CD8-positive, alpha-beta memory T cell (primary cell): ENCODE measurements at places on chromosomes 4 and X. TPM values are rescaled to one million over a fixed set of nuclear protein-coding genes. Genes with fewer than 3 reads are reported as not detected.
A peak's percentile ranks its signal among the peaks of the same experiment; 100 is the strongest.

DNA sequence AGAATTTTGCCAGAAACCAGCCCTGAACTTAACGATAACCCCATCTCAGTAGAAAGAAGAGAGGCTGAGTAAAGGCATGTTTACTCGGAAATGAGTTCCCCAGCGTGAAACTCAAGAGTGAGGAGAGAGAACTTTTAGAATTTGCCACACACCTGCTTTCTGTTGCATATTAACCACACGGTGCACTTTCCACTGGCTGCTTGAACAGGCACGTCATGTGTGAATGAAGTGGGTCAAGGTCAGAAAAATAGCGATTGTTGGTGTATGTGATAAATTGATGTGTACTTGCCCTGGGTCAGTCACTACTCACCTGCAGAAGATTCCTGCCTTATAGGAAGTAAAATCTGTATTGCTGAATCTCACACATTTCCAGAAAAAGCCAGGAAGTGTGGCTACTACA is 395.7 kb downstream of the TRIML1 start:
- H3K36me3 ChIP-seq: no peaks in the 10 kb centered on the region
- H3K4me1 ChIP-seq: no peaks in the 10 kb centered on the region
- H3K27ac ChIP-seq: no peak overlapping the region

Gene MAGEC1
- polyA plus RNA-seq: not detected

- no peak for DNase-seq
- H3K27me3 ChIP-seq: no peaks in the 10 kb centered on the region
- no peaks in the 10 kb centered on the region for H3K36me3 ChIP-seq
- H3K4me3 ChIP-seq: peak overlapping the region; percentile 5
- H3K27ac ChIP-seq: peak overlapping the region; percentile 57
These were observed 6.7 kb downstream of the DOCK11 start for GRCh38 chrX:118502161-118502789.

DNA sequence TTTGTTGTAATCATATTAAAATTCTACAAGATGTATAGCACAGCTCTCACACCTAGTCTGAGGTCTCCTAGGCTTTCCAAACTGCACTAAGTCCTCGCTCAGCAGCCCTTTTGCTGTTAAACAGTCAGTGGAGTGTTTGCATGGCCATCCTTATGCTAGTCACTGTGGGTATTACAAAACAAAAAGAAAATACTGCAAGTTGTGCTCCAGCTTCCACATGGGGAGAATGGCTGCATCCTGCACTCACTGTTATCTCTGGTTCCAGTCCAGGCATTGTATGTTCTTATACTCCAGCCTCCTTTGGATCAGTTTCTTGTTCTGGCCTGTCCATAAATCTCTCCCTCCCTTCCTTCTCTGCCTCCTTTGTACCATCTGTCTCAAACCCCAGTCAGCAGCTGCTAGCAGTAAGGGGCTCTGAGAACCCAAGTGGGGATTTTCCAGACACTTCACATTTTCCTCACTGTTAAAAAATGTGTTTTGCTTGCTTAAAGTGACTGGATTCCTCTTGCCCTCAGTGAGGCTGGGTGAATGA is 38.5 kb upstream of the BMP15 start:
- no peaks in the 10 kb centered on the region for H3K27me3 ChIP-seq
- H3K36me3 ChIP-seq: no peaks in the 10 kb centered on the region
- no peak overlapping the region for H3K4me3 ChIP-seq
- no peaks in the 10 kb centered on the region for H3K4me1 ChIP-seq
- no peak overlapping the region for H3K27ac ChIP-seq

Gene DRP2
- polyA plus RNA-seq: not detected

DNA sequence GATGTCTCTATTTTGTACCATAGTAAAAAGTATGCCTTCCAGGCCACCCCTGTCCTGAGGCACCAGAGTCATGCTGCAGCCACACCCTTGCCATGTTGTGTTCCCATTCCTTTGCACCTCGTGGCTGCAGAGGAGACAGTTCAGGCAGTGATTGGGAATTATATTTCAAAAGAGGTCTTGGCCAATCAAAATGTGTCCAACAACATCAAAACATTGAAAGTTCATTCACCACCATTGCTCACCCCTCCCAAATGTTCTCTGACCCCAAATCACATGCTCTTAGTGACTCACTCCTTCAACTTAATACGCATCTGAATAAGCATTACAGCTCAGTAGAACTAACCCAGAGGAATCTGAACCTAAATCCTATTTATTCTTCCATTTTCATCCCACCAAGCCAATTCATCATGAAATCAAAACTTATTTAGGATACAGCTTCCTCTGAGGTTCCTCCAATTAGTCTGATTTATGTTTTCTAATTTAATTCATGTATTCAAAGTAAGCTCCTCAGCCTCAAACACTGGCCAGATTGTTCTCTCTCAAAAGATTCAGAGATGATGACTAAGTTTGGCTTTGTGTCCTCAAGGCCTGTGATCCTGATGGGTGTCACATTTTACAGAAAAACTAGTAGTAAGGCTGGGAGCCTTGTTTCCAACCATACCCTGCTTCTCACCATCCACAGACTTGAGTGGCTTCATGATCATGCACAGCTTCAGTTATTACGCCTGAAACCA is 323.2 kb upstream of the INTU start:
- no peak for DNase-seq
- no peaks in the 10 kb centered on the region for H3K36me3 ChIP-seq
- no peak overlapping the region for H3K27ac ChIP-seq
- no peak overlapping the region for H3K4me3 ChIP-seq

- no peaks in the 10 kb centered on the region for H3K4me1 ChIP-seq
- H3K27ac ChIP-seq: no peak overlapping the region
- no peaks in the 10 kb centered on the region for H3K27me3 ChIP-seq
- H3K36me3 ChIP-seq: no peaks in the 10 kb centered on the region
- DNase-seq: no peak
These were observed 114.8 kb downstream of the STOX2 start for GRCh38 chr4:184019667-184020623.

- no peaks in the 10 kb centered on the region for H3K27me3 ChIP-seq
- no peak overlapping the region for H3K4me3 ChIP-seq
These were observed 259.4 kb upstream of the DIAPH2 start for GRCh38 chrX:96425200-96425599.

- H3K27ac ChIP-seq: no peak overlapping the region
- H3K27me3 ChIP-seq: no peaks in the 10 kb centered on the region
- no peaks in the 10 kb centered on the region for H3K4me1 ChIP-seq
These were observed 52.7 kb downstream of the TMEM164 start for GRCh38 chrX:110055616-110056015.

- peaks cover 10% of the 10 kb centered on the region for H3K36me3 ChIP-seq
- H3K27ac ChIP-seq: no peak overlapping the region
These were observed 74.3 kb downstream of the METTL14 start for GRCh38 chr4:118759481-118759880.

DNA sequence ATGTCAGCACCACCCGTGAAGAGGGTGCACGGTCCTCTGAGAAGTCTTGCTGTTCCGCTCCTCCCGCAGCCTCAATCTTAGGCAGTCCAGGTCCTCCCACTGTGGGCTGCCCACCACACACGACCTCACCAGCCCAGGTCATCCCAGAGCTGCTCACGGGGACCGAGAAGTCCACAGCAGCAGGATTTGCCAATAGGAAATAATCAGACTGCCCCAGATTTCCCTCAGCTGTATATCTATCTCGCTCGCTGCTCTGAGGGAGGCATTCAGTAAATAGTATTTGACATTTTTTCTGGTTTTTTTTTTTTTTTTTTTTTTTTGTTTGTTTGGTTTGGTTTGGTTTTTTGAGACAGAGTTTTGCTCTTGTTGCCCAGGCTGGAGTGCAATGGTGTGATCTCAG is 83.8 kb downstream of the STOX2 start:
- no peaks in the 10 kb centered on the region for H3K4me1 ChIP-seq
- H3K4me3 ChIP-seq: no peak overlapping the region

DNA sequence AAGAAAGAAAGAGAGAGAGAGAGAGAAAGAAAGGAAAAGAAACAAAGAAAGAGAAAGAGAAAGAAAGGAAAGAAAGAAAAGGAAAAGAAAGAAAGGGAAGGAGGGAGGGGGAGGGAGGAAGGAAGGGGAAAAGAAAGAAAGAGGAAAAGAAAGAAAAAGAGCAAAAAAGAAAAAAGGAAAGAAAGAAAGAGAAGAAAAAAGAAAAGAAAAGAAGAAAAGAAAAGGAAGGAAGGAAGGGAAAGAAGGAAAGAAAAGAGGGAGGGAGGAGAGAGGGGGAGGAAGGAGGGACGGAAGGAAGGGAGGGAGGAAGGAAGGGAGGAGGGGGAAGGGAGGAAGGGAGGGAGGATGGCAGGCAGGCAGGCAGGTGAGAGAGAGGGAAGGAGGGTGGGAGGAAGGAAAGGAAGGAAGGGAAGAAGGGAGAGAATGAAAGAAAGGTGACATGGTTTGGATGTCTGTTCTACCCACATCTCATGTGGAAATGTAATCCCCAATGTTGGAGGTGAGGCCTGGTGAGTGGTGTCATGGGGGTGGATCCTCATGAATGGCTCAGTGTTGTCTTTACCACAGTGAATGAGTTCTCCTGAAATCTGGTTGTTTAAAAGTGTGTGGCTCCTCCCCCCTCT is 83.0 kb upstream of the DCLK2 start:
- H3K27ac ChIP-seq: no peak overlapping the region
- H3K4me1 ChIP-seq: no peaks in the 10 kb centered on the region
- H3K4me3 ChIP-seq: no peak overlapping the region
- DNase-seq: no peak
- H3K36me3 ChIP-seq: no peaks in the 10 kb centered on the region

GRCh38 chr4:85675076-85676049 is 200.4 kb downstream of the ARHGAP24 start:
- no peaks in the 10 kb centered on the region for H3K27me3 ChIP-seq
- no peak overlapping the region for H3K27ac ChIP-seq
- no peak for DNase-seq
- H3K4me3 ChIP-seq: no peak overlapping the region
- no peaks in the 10 kb centered on the region for H3K36me3 ChIP-seq
- no peaks in the 10 kb centered on the region for H3K4me1 ChIP-seq

DNA sequence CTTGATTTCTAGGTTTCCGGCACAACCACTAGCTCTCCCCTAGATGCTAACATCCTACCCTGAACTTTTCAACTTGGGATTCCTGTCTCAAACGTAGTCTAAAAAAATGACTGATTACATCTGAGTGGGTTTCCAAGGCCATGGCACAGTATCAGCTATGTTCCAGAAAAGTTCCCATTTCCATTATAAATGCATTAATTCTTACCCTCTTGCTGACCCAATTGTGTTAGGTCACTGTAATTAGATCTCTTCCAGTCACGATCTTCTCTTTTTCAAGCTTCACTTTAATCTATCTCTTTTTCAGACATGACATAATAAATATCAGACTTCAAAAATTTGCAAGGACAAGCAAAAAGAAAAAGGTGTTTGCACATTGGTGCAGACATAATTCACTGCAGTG is 50.6 kb upstream of the PDE5A start:
- no peaks in the 10 kb centered on the region for H3K27me3 ChIP-seq
- H3K36me3 ChIP-seq: no peaks in the 10 kb centered on the region
- H3K4me3 ChIP-seq: no peak overlapping the region
- H3K27ac ChIP-seq: no peak overlapping the region

Gene GPRIN3
- polyA plus RNA-seq: 16.5 TPM

DNA sequence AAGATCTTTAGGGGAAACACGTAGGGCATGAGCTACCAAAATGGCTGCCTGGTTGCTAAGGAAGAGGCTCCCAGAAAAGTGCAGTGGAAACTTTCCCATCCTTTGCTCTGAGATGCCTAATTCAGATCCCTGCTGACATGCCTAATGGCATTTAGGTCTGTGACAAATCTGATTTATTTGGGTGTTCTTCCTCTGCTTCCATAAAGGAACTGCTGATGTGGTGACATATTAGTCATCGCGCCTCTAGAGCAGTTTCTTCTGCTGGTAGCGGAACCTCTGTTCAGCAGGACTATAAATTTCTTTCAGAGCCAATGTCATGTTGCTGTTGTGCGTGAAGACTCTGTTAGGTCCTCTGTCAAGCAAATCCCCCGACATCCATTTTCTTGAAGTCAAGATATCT is 310.0 kb downstream of the PDHA2 start:
- no peaks in the 10 kb centered on the region for H3K36me3 ChIP-seq
- H3K4me3 ChIP-seq: no peak overlapping the region
- H3K4me1 ChIP-seq: no peaks in the 10 kb centered on the region

- no peaks in the 10 kb centered on the region for H3K27me3 ChIP-seq
- H3K27ac ChIP-seq: no peak overlapping the region
- H3K36me3 ChIP-seq: no peaks in the 10 kb centered on the region
- DNase-seq: no peak
- H3K4me1 ChIP-seq: no peaks in the 10 kb centered on the region
These were observed 512.2 kb downstream of the PDHA2 start for GRCh38 chr4:96352051-96352517.

GRCh38 chr4:119284876-119285780 is 36.8 kb downstream of the FABP2 start:
- H3K27me3 ChIP-seq: no peaks in the 10 kb centered on the region
- peaks cover 9% of the 10 kb centered on the region for H3K4me1 ChIP-seq
- no peaks in the 10 kb centered on the region for H3K36me3 ChIP-seq

GRCh38 chr4:108512615-108513505 is 107.5 kb upstream of the RPL34 start:
- H3K4me3 ChIP-seq: peak overlapping the region; percentile 31
- peak; percentile 56 for DNase-seq
- H3K27me3 ChIP-seq: no peaks in the 10 kb centered on the region
- no peak overlapping the region for H3K27ac ChIP-seq
- no peaks in the 10 kb centered on the region for H3K36me3 ChIP-seq
- H3K4me1 ChIP-seq: no peaks in the 10 kb centered on the region

Gene GPRASP3
- 1.2 TPM for polyA plus RNA-seq

- H3K27ac ChIP-seq: no peak overlapping the region
- DNase-seq: peak; percentile 67
- H3K36me3 ChIP-seq: no peaks in the 10 kb centered on the region
- H3K4me3 ChIP-seq: no peak overlapping the region
- no peaks in the 10 kb centered on the region for H3K27me3 ChIP-seq
- H3K4me1 ChIP-seq: peaks cover 24% of the 10 kb centered on the region
These were observed 46.2 kb downstream of the FAM9B start for GRCh38 chrX:8987672-8988250.

DNA sequence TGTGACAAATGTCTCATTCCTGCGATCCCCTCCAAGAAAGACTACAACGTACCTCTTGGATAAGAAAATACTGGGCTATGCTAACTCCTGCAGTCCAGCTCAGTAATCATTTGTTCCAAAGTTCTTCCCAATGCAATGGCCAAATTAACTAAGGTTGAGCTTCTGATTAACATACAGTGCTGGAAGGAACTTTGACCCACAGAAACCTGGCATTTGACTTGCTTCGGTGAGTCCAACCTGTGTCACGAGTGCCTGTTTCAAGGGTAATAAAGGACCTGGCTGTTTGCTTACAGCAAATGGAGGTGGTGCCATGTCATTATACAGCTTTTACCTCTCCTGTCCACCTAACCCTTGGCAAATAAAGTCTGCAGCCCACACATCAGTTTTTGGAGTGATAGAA is 83.2 kb downstream of the RBM47 start:
- H3K27me3 ChIP-seq: no peaks in the 10 kb centered on the region
- no peaks in the 10 kb centered on the region for H3K4me1 ChIP-seq
- no peak overlapping the region for H3K4me3 ChIP-seq

GRCh38 chr4:37540486-37540885 is 145.7 kb downstream of the RELL1 start:
- no peak overlapping the region for H3K4me3 ChIP-seq
- H3K4me1 ChIP-seq: no peaks in the 10 kb centered on the region
- no peaks in the 10 kb centered on the region for H3K27me3 ChIP-seq

Gene NUDT11
- 0.82 TPM for polyA plus RNA-seq
